ENCODE measurements at places on chromosomes 6 and 20.
A peak's percentile ranks its signal among the peaks of the same experiment; 100 is the strongest.

DNA sequence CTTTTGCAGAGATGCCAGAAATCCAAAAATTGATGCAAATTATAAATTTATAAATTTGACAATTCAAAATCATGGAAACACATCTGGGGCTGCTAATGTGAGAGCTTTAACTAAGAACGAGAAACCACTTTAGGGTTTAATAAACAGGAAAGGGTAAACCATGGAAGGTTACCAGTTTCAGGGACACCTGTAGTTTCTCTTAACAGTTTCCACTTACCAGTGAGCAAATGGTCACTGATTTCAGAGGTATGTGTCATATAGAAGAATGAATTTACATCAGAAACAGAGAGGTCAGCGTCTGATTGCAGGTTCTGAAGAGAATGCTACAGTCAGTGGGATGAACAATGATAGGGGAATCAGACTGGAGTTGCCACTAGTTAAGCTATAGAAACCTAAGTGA, 24.8 kb upstream of the PCSK2 start:
- DNase-seq, result no peak

DNA sequence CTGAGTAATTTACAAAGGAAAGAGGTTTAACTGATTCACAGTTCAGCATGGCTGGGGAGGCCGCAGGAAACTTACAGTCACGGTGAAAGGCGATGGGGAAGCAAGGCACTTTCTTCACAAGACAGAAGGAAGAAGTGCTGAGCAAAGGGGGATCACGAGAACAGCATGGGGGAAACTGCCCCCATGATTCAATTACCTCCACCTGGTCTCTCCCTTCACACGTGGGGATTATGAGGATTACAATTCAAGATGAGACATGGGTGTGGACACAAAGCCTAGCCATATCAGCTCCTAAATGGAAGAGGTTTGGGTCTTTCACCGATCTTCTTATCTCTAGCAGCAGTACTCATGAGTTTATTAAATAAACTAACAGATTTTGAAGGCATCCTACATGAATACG, 152.9 kb upstream of the RUNX2 start:
- no peak for DNase-seq

DNA sequence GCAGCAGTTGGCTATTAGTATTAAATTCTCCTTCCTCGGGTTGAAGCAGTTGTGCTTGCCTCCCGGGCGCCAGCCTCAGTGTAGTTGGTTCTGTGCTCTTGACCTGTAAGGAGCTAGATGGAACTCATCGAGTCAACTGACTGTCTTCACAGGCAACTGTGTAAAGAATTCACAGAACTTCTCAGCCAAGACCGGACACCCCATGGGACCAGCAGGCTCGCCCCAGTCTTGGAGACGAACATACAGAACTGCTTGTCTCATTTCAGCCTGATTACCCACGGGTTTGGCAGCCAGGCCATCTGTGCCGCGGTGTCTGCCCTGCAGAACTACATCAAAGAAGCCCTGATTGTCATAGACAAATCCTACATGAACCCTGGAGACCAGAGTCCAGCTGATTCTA, 8.5 kb downstream of the TFAP2C start:
- DNase-seq, result no peak

DNA sequence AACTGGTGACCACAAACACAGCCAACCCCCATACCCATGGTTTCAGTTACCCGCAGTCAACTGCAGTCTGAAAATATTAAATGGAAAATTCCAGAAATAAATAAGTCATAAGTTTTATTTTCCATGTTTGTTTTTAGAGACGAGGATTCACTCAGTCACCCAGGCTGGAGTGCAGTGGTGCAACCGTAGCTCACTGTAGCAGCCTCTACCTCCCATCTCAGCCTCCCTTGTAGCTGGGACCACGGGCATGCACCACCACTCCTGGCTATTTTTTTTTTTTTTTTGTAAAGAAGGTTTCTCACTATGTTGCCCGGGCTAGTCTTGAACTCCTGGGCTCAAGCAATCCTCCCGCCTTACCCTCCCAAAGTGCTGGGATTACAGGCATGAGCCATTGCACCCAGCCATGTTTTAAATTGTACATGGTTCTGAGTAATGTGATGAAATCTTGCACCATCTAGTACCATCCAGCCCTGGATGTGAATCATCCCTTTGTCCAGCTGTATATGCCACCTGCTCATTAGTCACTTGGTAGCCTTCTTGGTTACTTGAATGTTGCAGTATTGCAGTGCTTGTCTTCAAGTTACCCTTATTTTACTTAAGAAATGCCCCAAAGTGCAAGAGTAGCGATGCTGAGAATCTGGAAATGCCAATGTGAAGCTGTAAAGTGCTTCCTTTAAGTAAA, 14.5 kb downstream of the CSNK2A1 start:
- no peak for DNase-seq

- no peak for DNase-seq
These were observed 65.6 kb downstream of the CDC5L start for GRCh38 chr6:44453146-44453545.

- DNase-seq, result no peak
These were observed 20.3 kb downstream of the SNTA1 start for GRCh38 chr20:33423141-33423834.

DNA sequence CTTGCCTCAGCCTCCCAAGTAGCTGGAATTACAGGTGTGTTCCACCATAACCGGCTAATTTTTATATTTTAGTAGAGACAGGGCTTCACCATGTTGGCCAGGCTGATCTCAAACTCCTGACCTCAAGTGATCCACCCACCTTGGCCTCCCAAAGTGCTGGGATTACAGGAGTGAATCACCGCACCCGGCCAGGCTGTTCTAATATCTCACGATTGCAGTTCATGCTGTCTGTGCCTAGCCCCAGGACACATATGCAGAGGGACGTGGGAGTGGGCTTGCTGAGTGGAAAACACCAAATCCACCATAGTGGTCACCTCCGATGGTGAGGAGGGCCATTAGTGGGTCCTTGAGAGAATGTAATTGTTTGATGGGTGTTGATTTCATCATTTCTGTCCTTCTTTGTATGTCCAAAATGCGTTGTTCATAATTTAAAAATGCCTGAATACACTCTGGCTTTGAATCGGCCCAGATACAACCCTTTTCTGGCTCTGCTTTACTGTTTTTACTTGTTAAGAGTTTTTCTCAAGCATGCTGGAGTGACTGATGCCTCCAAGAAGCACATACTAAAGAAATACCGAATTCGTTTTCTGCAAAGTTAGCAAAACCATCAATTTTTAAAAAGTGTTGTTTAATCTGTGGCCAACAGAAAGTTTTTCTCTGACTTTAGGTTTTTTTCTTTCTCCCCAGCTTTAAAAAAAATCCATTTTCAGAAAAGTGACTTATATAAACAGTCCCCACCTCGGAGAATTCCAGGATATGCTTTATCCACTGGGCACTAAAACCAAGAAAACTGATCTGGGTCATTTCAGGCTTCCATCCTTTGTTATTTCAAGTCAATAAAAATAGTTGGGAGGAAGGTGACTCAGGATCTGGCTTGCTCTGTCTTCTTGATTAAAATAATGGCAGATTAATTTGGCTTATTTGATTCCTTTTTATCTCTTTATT, 18.8 kb upstream of the RALGAPA2 start:
- DNase-seq, result no peak

DNA sequence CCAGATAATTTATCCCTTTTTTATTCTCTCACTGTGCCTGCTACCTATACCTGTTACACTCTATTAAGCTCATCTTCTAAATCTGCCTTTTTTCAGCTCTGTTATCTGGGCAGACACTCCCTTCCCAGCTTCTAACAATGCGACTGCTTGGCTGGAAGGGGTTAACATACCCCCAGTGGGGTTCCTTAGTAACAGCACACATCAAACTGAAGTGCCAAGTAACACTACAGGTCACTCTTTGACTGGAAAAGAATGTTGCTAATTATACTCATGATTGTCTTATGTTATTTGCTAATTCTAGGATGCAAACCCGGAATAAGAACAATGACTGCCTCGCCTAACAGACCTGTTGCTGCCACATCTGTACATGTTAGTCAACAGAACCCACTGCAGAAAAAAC, 203.5 kb downstream of the EPM2A start:
- DNase-seq, result no peak

DNA sequence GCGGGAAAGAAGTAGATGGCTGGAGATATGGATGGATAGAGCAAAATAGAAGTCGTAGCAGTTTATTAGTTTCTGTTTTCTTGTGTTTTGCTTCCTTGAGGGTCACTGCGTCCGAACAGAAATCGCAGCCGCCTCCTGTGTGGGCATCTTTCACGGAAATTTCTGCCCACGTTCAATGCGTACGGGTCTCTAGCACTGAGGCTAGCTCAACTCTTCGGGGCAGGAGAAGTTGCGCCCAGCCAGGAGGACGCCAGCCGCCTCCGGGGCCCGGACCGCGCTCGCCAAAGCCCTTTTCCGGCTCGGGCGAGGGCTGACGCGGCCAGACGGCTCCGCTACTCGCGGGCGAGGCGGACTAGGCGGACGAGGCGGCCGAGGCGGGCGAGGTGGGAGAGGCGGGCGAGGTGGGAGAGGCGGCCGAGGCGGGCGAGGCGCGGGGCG, 814 bp downstream of the TFAP2B start:
- no peak for DNase-seq

- no peak for DNase-seq
These were observed 175.7 kb downstream of the PDE10A start for GRCh38 chr6:165487347-165487746.

DNA sequence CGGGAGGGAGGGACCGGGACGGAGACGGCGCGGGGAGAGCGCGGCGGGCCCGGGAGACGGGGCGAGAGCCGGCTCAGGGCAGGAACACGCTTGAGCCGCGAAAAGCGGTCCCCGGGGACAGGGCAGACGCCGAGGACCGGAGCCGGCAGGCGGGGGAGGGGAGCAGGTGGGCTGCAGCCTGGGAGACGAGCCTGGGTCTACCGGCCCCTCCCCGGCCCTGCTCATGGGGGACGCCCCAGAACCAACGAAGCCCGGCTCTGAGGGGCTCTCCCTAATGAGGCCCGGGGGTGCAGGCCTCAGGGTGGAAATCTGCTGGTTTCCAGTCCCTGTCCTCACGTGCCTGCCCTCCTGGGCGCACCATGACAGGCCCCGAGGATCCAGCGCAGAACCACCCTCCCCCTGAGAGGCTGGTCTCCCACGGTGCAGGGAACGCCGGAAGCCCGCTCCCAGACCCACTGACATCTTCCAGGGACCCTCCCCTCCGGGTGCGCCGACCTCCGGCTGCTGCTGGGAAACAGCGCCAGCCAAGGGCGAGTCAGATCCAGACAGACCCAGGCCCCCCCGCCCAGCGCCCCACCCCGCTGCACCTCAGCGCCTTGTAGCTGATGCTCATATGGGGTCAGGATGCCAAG, 571 bp upstream of the EEF1A2 start:
- DNase-seq, result no peak

GRCh38 chr20:38833154-38833856, 27.8 kb downstream of the PPP1R16B start:
- DNase-seq, result no peak

GRCh38 chr6:43972913-43973300, 154.3 kb downstream of the MRPL14 start:
- peak; percentile 84 for DNase-seq

DNA sequence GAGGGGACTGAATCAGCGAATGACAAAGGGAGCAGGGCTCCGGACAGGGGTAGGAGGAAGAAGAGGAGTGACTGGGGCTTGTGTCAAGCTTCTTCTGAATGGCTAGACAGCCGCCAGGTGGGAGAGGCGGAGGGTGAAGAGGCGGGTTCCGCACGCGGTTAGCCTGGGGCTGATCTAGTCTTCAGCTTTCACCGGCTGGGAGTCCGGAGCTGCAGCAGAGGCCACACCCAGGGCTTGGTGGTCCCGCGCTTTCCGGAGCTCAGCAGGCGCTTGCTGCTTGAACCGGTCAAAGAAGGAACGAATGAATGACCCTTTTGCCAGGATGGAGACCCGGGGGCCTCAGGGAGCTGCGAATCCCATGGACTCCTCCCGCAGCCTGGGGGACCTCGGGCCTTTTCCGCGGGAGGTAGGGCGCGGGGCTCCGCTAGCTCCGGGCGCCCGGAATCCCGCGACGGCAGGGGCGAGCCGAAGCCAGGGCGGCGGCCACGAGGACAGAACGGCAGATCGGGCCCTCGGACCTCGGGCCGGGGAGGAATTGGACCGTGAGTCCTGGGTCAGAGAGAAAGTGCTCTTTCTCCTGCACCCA, at the start of gene C6orf141:
Gene C6orf141, plus strand, starts transcription at position 177 of the 586 bp plus-strand sequence. Its CDS starts 125 bp downstream, at position 302.
- no peak for DNase-seq

- no peak for DNase-seq
These were observed 196.7 kb upstream of the KCNQ5 start for GRCh38 chr6:72425003-72425681.

DNA sequence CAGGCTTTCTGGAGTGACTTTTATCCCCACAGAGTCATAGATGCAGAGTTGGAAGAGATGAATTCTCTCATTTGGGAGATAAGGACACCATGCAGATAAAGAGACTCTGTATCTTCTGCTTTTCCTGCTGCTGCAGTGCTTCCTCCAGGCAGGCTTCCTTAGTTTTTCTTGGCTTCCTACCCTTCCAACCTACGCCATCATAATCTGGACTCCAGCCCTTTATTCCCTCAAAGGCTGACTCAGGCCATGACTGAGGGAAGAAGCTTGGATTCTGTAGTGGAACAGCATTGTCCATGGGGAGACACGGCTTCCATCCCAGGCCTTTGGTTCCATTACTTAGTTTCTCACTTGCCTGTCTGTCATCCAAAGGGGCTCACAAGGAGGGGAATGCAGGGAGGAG, 6.5 kb upstream of the RNF24 start:
- DNase-seq, result no peak

- no peak for DNase-seq
These were observed 112.6 kb downstream of the CDYL start for GRCh38 chr6:4888841-4889240.

DNA sequence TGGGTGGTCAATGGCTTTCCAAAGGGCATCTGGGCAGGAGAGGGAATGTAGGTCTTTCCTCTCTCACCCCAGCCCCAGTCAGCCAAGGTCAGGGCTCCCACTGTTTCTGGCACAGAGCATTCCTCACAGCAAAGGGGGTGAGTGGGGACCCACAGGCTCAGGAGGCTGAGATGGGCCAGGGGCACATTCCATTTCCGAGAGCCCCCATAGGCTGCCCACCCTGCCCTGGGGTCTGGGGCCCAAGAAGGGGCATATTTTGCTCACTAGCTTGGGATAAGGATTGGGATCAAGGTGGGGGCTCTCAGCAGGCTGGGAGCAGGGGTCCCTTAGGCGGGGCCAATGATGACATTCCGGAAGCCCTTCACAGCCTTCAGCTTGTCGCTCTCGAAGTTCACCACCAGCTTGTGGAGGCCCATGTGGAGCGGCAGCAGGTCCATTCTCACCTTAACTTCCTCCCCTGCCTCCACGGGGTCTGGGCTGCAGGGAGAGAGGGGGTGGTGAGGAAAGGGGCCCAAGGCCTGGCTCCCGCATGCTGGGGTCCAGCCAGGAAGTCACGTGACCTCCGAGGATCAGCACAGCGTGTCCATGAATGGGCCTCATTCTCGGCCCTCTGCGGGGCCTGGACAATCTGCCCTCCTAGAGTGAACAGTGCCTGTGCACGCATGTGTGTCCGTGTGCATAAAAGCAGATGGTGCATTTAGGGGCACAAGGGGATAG, 35.0 kb downstream of the TGM2 start:
- no peak for DNase-seq

DNA sequence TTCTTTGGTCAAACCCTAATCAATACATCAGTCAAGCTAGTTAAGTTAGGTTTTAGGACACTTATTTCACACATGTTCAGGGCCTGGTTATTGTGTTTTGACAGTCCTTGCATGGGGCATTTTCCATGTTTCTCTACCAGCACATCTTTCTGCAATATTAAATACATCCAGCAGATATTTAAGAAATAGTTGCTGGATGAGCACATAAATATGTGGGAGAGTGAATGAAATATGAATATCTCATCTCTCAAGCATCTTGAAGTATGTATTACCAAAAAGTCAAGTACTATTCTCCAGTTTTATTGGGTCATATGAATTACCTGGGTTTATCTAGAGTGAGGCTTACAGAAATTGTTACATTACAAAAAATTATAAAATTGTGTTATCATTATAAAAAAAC, 621.9 kb upstream of the GJE1 start:
- DNase-seq, result no peak

- no peak for DNase-seq
These were observed 84.3 kb upstream of the SCP2D1 start for GRCh38 chr20:18729231-18729825.
